ENCODE measurements at places on chromosomes 12 and 14.

GRCh38 chr12:46160981-46161690 lies 107.7 kb downstream of the SLC38A1 start:
- H3K27ac ChIP-seq, result no peak overlapping the region
- H3K4me1 ChIP-seq, result no peaks in the 10 kb centered on the region

DNA sequence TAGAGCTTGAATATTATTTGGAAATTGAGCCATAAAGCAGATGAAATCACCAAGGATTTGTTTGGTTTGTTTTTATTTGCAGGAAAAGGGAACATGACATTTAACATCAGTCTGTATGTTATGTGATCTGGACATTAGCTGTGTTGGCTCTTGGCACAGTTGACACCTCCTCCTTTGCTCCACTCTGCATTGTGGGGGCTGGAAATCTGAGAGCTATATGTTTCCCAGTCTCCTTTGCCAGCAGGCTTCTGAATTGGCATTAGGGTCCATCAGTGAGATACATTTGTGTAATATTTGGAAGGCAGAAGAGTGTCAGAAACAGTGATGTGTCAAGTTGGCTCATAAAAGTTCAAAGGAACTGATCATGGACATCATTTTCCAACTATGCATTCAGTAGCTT lies 322.1 kb upstream of the ATP2B1 start:
- no peaks in the 10 kb centered on the region for H3K27me3 ChIP-seq
- peaks cover 18% of the 10 kb centered on the region for H3K4me1 ChIP-seq
- no peaks in the 10 kb centered on the region for H3K36me3 ChIP-seq
- DNase-seq, result no peak
- H3K27ac ChIP-seq, result no peak overlapping the region

DNA sequence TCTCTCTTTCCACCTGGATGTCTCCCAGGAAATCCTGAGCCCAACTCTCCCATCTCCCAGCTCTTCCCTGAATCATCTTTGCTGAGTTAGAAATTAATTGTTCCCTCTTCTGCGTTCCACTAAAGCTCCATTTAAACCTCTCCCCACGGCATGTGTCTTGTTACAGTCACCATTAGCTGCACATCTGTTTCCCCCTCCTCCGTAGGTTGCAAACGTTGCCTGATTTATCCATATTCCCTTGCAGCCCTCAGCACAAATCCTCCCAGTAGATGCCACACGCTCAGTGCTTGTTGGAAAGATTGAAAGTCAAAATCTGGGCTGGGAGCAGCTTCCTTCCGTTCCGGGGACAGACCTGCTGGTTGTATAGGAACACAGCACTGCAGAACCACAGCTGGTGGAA lies 90.4 kb downstream of the SLC24A4 start:
- H3K4me3 ChIP-seq, result no peak overlapping the region
- H3K36me3 ChIP-seq, result no peaks in the 10 kb centered on the region
- no peak overlapping the region for H3K27ac ChIP-seq
- no peak for DNase-seq
- H3K4me1 ChIP-seq, result no peaks in the 10 kb centered on the region

GRCh38 chr12:20211981-20212421 lies 156.3 kb upstream of the PDE3A start:
- H3K27ac ChIP-seq, result no peak overlapping the region
- DNase-seq, result no peak
- H3K4me3 ChIP-seq, result no peak overlapping the region
- H3K4me1 ChIP-seq, result no peaks in the 10 kb centered on the region
- no peaks in the 10 kb centered on the region for H3K36me3 ChIP-seq

- H3K4me3 ChIP-seq, result no peak overlapping the region
- no peaks in the 10 kb centered on the region for H3K36me3 ChIP-seq
- peaks cover 2% of the 10 kb centered on the region for H3K27me3 ChIP-seq
- DNase-seq, result no peak
- no peak overlapping the region for H3K27ac ChIP-seq
Measured at GRCh38 chr12:98485792-98486340, 29.5 kb upstream of the TMPO start.

- no peak overlapping the region for H3K4me3 ChIP-seq
- no peaks in the 10 kb centered on the region for H3K4me1 ChIP-seq
- DNase-seq, result no peak
- H3K27me3 ChIP-seq, result no peaks in the 10 kb centered on the region
- no peak overlapping the region for H3K27ac ChIP-seq
Measured at GRCh38 chr12:76804435-76804976, 40.6 kb downstream of the ZDHHC17 start.

Data from T-cell (primary cell).